Stimulated activated CD4-positive, alpha-beta T cell treated with anti-CD3 and anti-CD28 coated beads, Interleukin-1b, Interleukin-23, amount 100 ng/mL, for 1 hour (primary cell): ENCODE measurements at places on chromosomes 4 and X.

GRCh38 chr4:41209187-41209586, 5.2 kb downstream of the APBB2 start:
- DNase-seq = no peak

GRCh38 chrX:152899111-152899873, 1.4 kb downstream of the ZNF185 start:
- DNase-seq = no peak

DNA sequence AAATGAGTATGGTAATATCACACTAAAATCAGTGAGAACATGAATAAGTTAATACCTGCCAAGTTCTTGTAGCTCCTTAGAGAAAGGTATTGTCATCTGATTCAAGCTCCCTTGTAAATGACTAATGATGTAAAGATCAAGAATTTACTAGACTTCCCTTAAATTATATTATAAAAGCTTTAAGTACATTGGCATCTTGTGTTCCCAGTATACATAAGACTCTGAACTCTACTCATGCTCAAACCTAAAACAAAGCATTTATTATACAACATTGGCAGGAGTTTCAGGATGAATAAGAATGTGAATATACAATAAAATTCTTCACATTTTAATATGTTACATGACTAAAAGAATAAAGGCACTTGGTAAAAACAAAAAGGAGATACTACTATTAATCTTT, 126.8 kb upstream of the UNC5C start:
- DNase-seq = no peak

DNA sequence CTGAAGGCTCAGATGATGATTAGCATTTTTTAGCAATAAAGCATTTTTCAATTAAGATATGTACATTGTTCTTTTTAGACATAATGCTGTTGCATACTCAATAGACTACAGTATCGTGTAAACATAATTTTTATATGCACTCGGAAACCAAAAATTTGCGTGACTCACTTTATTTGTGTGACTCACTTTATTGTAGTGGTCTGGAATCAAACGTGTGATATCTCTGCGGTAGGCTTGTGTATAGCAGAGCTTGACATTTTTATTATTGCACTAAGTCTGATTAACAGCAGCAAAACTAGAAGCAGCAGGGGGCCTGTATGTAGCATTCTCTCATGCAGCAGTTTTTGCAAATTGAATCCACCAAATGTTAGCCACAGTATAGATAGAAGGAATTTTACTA, 119.1 kb upstream of the PRDX4 start:
- DNase-seq = no peak

DNA sequence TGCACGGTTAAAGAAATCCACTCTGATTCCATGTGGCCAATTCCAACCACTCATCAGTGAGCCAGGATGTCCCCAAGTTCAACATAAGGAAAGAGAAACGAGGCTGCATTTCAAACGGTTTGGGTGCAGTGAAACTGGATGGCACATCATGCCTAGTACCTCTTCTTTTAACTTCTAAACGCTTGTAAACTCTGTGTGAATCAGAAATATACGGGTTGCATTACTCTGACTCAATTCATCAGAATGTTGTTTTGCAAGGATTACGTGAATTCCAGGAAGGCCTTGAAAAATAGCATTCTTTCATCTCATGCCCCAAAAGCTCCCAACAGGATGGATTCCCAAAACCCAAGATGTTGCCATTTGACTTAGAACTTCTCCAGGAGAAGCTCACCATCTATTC, 270.4 kb downstream of the LDB2 start:
- DNase-seq = no peak

DNA sequence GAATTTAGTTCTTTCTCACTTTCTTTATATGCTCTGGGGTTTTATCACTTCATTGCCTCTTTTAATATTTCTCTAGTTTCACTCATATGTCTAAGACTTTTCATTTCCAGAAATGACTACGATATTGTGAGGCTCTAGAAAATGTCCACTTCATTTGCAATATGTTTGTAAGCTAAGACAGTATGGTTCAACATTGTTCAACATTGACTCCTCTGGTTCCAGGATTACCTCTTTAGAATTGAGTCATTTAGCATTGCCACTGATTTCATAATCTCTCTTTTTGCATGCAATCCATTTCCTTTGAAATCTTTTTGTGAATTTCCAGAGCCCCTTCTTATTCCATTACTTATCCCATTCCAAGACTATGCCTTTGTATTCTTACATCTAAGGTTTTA, 32.3 kb downstream of the BBS12 start:
- no peak for DNase-seq

- no peak for DNase-seq
Measured at GRCh38 chr4:1305781-1306455, 16.2 kb downstream of the MAEA start.

DNA sequence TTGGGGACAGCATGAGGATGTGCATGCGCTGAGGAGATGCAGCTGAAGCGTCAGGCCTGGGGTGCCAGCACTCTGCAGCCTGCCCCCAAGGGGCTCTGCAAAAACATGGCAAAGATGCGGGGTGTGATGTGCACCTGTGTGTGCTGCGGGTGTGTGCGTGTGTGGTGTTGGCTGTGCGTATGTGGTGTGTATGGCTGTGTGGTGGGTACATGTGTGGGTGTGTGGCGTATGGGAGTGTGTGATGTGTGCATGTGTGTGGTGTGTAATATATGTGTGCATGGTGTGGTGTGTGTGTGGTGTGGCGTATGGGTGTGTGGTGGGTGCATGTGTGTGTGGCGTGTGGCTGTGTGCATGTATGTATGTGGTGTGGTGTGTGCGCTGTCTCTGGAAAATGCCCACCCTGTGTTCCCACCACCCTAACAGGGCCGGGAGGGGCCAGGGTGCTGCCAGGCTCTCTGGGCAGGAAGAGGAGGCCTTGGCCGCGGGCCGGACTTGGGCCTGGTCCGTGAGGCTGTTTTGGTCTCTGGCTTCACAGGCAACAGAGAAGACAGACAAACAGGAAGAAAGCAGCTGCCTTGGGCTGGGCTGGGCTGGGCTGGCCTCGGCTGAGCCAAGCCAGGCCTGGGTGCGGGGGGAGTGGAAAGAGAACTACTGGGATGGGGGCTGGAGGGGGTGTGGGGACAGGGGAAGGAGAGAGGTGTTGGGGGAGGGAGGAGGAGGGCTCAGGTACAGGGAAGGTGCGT, 1.1 kb upstream of the AVPR2 start:
- no peak for DNase-seq

DNA sequence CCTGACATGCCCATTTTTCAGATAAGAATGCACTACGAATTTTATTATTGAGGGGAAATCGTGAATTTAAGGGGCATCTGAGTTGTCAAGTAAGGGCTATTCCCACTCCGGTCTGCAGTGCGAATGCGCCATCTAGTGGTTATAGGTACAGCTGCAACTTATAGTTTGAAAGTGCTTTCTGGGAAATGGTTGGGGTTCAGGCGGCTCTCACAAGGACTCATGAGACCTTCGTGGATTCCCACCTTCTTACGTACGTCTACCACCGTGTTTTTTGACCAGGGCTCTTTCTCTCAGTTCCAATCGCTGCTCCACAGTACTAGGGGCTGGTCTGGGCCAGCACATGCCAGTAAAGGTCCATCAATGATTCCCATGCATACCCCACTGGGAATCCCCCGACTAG, 12.3 kb downstream of the MSL3 start:
- no peak for DNase-seq

- DNase-seq = peak; percentile 44
Measured at GRCh38 chrX:65667503-65668376, at the start of gene MSN. MSN (plus strand) TSS chrX:65667654; CDS start chrX:65667842, 188 bp downstream.

DNA sequence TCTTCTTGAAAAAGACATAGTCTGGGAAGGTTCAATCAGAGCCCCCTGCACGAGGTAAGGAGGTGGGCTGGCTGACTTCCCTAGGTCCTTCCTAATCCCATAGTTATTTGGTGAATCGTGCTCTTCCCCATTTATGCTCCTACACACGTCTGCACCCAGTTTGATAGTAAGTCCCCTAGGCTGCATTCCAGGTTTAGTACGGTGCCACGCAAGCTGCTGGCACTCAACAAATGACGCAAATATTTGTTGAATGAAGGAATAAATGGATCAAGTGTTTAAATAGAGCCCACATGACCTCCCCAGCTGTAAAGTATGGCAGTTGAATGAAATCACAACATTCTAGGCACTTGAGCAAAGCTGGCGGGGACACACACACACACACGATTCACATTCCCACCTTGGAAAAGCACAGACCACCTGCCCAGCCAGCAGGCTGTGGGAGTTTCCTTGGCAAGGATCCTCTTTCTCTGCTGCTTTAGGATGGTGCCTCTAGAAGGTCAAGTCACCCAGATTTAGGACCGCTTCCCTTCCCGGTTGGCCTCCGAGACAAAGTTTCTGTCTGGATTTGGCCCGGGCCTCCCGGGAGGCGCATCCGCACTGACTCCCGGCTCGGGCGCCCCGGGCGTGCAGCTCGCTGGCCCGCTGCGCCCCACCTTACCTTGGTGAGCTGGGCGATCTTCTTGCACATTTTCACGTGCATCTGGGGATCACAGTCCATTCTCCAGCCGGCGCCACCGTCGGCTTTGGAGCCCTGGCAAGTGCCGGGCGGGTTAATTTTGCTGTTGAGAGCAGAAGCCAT, 721 bp downstream of the FAM184B start:
- no peak for DNase-seq

DNA sequence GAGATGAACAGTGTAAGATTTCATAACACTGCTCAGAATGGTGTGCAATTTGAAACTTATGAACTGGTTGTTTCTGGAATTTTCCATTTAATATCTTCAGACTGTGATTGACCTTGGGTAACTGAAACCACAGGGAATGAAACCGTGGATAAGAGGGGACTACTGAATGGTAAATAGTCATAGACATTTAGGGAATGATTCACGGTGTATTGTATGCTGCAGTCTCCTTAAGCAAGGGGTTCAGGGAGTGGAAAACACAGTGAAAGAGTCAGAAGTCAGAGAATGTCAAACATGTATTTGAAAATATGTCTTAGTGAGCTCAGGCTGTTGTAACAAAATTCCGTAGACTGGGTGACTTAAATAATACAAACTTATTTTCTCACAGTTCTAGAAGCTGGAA, 398.2 kb upstream of the DIPK2B start:
- DNase-seq = no peak

GRCh38 chr4:151540728-151541388, 131.9 kb downstream of the FHIP1A start:
- no peak for DNase-seq

GRCh38 chr4:8297691-8298485, 28.3 kb downstream of the HTRA3 start:
- no peak for DNase-seq

- DNase-seq = peak; percentile 11
Measured at GRCh38 chrX:136268051-136269048, 17.1 kb upstream of the MAP7D3 start.

DNA sequence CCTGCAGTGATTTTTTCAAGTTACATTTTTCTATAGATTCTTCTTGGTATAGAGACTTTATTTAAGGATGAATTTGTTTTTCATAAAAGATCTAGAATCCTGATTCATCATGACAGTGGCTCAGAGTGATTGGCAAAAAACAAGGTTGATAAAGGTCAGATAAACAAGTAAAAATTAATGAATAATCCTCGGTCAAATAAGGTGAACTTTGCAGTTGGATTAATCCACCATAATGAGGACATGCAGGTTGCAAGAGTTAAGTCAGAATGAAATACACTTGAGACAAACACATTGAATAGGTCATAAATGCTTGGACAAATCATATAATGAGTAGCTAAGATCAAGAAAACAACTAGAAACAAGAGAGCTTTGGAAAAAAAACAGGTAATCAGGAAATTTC, 22.9 kb upstream of the UGT2B7 start:
- DNase-seq = no peak

- DNase-seq = no peak
Measured at GRCh38 chr4:5812506-5813229, 80.2 kb downstream of the CRMP1 start.

DNA sequence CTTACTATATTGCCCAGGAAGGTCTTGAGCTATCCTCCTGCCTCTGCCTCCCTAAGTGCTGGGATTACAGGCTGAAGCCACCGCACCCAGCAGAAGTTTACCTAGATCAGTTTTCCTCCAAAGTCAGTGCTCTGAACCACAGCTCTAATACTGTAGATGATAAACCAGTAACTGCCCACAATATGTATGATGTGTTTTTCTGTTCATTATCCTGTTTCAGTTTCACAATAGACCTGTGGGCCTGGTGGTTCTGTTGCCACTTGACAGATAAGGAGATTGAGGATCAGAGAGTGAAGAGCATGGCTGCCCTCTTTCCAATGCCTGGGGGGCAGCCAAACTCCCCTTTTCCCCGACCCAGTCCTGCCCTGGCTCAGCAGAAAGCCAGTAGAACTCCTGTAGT, 87.0 kb downstream of the EFNB1 start:
- DNase-seq = no peak

- DNase-seq = no peak
Measured at GRCh38 chr4:153933915-153934687, 145.2 kb upstream of the SFRP2 start.
